ENCODE measurements at places on chromosomes 4 and X. TPM values are rescaled to one million over a fixed set of nuclear protein-coding genes. Genes with fewer than 3 reads are reported as not detected.

LUZP4 gene
- not detected for total RNA-seq

MAGEA2 gene
- not detected for total RNA-seq

SPARCL1 gene
- total RNA-seq, result not detected

MAPK10 gene
- 4.2 TPM for total RNA-seq

CYBB gene
- total RNA-seq, result not detected

TASL gene
- not detected for total RNA-seq
